ENCODE measurements at places on chromosomes 3 and 15.

DNA sequence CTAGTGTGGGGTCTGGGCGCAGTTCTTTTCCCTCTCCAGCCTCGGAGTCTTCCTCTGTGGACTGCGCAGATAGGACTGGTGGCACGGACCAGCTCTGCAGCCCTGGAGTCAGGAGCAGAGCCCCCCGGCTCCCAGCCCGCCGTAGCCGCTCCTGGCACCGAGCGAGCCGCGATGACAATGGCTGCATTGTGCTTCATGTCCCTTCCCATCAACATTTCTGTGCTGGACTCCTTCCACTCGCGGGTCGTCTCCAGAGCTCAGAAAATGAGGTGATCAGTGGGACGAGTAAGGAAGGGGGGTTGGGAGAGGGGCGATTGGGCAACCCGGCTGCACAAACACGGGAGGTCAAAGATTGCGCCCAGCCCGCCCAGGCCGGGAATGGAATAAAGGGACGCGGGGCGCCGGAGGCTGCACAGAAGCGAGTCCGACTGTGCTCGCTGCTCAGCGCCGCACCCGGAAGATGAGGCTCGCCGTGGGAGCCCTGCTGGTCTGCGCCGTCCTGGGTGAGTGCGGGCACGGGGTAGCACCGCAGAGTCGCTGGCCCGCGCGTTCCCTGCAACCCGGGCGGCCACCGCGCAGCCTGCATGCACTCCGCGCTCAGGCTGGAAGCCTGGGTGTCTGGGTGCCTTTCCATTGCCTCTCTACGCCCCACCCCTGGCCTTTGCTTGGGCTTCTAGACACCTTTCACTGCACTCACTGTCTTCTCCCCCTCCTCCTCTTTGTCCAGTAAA is at the start of gene TF:
Gene TF, plus strand, starts transcription at position 413 of the 731 bp plus-strand sequence. Its CDS starts 48 bp downstream, at position 461.
- no peak for DNase-seq

DNA sequence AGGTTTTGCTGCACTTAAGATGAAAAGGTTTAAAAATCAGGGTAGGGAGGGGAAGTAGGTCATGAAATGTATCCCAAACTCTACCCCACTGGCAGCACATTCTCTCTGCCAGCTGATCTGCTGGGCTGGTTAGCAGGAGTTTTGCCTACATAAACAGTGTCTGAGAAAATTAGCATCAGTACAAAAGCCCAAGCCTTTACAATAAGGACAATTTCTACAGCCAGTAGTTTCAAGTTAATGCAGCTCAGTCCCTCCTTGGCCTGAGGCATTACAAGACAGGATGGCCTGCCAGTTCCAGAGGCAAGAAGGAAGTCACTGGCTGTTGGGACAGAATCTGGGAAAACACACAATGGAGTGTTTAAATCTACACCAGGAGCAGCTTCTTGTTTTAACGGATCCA is 32.8 kb downstream of the NCEH1 start:
- DNase-seq, result no peak

DNA sequence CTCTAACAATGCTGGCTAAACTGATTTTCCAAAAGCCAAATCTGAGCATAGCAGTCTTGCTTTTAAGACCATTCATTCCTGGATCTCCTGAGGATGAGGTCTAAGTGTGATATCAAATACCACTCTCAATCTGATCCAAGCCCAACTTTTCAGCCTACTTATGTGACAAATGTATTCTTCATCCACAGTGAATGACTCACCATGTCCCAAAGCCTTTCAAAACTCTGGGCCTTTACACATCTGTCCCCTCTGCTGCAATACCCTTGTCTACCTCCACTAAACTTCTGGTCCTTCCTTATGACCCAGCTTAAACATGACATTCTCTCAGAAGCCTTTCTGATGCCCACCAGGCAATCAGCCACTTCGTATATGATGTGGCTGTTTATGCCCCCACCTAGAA is 4.6 kb downstream of the ANAPC13 start:
- DNase-seq, result no peak

DNA sequence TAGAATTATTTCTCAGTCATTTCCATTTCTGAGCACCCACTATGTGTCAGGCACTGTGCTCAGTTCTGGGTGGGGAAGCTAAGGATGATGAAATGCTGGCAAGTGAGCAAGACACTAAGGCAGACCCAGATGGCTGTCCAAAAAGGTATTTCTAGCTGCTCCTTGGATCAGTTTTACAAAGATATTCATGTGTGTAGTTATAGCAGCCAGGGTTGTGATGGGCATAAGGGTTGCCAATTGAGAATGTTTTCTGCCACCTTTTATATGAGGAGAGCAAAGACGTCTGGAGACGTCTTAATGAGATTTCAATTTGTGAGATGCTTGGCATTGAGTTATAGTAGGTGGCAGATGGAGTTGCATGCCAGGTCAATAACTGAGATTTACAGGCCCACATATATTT is 197.1 kb upstream of the RASGRP1 start:
- no peak for DNase-seq

DNA sequence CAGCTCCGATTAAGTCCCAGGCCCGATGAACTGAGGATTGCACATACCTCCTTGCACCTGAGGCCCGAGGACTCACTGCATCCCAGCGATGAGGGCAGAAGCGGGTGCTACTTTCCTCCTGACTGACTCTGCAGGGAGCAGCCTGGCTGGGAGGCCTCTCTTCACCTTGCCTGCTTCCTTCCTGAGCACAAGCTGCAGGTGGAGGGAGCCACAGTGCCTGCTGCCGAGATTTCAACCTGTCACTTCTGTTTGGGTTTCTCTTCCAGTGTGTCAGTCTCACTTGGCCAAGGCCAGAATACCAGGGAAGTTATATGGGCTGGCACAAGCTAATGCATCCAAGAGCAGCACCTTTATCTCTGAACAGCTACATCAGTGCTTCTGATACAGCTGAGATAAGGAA is 185.4 kb downstream of the NTRK3 start:
- no peak for DNase-seq

DNA sequence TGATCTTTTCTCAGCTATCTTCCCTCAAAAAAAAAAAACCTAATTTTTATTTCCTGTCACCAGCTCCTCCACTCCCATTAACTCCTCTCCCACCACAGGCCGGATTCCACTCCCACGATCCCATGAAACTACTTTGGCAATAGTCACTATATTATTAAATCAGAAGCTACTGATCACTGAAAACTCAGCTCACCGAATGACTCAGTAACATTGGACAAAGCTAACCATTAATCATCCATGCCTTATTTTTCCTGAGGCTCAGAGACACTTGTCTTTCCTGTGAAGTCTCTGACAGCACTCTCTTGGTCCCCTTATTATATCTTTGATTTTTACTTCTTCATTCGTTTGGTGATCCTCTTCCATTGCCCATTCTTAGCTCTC is 260.2 kb downstream of the CGGBP1 start:
- no peak for DNase-seq

- no peak for DNase-seq
Measured at GRCh38 chr3:189652042-189652441, 20.9 kb downstream of the TP63 start.

- DNase-seq, result no peak
Measured at GRCh38 chr15:89399238-89400115, 64.9 kb upstream of the POLG start.

DNA sequence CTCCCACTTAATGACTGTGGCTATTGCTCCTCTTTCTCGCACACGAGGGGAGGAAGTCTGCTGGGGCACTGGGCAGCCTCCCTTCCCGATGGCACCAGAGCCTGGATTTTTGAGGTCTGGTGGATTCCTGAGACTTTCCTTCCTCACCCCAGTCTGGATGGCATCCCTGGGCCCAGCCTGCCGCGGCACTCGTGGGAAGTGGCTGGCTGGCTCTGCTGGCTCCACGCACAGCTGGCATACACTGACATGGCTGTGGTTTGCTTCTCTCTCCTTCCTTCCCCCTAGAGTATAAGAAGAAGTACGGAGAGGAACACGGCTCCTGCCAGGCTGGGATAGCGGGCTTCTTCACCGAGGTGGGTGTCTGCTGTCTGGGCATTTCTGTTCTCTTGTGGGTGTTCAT is 319.8 kb upstream of the LRRFIP2 start:
- DNase-seq, result no peak

DNA sequence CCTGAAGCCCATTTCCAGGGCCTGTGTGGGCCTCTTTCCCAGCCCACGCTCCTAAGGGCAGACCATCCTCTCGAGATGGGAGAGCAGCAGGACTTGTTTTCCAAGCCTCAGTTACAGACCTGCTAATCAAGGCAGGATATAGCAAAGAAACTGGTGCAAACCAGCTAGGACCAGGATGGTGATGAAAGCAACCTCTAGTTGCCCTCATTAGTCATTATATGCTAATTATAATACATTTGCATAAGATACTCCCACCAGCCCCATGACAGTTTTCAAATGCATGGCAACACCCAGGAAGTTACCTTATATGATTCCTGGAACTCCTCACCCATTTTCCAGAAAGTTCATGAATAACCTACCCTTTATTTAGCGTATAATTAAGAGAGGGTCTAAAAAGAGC is 34.4 kb upstream of the TRH start:
- no peak for DNase-seq

GRCh38 chr3:125512135-125512920 is 7.7 kb downstream of the SNX4 start:
- DNase-seq, result no peak

GRCh38 chr15:40290918-40291574 is 8.2 kb upstream of the ANKRD63 start:
- DNase-seq, result no peak

- no peak for DNase-seq
Measured at GRCh38 chr3:182259579-182259978, 533.7 kb upstream of the ATP11B start.

- no peak for DNase-seq
Measured at GRCh38 chr3:59388555-59389270, 338.9 kb upstream of the CFAP20DC start.

DNA sequence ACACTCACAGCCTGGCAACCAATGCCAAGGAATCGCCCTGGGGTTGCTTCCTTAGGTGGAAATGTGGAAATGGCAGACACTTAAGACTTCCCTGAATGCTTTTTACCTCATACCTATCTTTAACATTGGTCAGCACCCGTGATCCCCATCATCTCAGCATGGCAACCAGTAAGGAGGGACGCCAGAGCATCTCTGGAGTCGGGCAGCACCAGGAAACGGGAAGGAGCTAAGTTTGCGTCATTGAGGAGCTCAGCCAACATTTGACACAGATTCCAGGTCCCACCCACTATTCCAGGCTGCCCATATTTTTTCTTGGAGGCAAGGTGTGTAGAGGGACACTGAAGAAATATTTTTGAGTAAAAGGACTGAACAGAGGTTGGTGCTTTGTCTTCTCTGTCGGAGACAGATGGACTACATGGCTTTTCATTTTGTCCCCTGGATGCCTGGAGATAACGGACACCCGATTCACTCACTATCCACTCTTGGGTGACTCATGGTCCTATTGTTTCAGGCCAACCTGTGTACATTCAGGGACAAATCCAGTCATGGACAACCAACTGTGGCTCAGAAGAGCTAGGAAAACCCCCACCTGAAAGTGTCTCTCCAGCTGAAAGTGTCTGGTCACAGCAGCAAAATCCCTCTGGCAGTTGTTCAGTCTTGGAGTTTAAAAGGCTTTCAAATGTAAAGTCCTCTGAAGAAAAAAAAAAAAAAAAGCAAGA is 70.4 kb upstream of the OXTR start:
- DNase-seq, result no peak

DNA sequence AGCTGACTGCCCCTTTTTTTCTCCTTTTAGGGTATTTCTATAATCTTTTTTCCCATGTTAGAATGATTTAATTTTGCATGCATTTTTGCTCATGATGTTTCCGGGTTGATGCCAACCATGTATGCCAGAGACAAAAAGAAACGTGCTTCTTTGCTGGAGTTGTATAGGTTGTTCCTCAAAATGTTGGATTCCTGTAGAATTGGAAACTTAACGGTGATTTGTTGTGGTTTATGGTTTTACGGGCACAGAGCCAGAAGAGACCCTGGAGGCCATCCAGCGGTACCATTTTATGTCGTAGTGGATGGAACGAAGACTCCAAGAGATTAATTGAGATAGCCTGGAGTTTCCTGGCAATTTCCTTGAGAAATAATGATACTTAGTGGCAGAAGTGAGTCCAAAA is 481.5 kb upstream of the RGMA start:
- DNase-seq, result no peak

DNA sequence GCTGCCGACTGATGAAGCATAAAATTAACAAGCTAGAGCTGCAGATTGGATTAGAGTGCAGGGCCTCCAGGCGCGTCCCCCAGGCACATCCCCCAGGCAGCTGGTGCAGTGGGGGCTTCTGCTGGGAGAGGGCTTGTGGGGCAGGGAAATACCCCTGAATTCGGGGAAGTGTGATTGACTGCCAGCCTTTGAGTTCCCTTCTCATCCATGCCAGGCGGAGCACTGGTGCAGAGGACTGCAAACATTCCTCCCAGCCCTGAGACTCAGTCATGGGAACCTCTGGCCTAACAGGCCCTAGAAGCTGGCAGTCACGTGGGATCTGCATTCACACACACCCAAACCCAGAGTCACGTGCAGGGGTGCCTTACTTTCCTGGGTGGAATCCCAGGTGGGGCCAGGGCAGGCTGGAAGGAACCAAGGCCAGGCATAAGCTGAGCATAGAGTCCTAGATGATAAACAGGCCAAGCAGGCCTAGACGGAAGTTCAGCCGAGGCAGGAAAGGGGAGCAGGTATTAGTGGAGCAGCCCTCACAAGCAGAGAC is 46.2 kb upstream of the SEC22A start:
- DNase-seq, result no peak

GRCh38 chr3:53077476-53078220 is 31.8 kb upstream of the SFMBT1 start:
- DNase-seq, result no peak

DNA sequence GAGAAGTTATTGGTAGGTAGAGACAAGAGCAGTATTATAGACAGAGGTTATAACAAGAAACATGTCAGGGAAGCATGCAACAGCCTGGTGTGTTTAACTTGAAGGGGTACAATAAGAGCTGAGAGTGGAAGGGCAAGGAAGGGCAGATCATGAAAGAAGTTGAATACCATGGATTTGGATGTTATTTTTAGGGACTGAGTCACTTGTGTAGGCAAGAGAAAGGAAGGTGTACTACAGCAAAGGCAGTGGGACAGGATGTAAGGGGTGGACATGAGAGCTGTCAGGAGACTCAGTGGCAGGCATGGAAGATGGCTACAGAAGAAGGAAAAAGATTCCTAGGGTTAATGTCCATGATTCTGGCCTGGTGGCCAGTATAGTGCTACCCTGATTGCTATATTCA is 66.4 kb downstream of the TFG start:
- no peak for DNase-seq

DNA sequence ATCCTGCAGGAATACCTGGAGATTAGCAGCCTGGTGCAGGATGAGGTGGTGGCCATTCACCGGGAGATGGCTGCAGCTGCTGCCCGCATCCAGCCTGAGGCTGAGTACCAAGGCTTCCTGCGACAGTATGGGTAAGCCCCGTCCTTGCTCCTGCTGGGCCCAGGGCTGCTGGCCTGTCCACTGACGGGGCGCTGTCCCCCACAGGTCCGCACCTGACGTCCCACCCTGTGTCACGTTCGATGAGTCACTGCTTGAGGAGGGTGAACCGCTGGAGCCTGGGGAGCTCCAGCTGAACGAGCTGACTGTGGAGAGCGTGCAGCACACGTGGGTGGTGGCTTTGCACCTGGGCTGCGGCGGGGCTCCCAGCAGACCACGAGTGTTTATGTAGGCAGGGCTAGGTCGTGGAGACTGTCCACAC is 5.0 kb downstream of the FES start:
- DNase-seq, result no peak
